ENCODE measurements at places on chromosomes 5 and 9.

DNA sequence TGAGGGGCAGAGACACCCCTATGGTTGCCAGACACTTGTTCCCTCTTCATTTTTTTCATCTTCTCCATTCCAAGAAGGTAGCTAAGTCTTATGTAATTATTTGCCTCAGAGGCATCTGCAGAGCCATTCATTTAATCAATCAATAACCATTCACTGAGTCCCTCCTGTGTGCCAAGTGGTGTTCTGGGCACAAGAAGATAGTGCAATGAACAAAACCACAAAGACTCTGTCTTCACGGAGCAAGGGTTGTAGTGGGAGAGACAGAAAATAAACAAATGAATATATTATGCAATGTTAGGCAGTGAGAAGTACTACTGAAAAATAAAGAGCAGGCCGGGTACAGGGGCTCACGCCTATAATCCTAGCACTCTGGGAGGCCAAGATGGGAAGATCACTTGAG is 41.4 kb upstream of the CTNNA1 start:
- no peak for DNase-seq

DNA sequence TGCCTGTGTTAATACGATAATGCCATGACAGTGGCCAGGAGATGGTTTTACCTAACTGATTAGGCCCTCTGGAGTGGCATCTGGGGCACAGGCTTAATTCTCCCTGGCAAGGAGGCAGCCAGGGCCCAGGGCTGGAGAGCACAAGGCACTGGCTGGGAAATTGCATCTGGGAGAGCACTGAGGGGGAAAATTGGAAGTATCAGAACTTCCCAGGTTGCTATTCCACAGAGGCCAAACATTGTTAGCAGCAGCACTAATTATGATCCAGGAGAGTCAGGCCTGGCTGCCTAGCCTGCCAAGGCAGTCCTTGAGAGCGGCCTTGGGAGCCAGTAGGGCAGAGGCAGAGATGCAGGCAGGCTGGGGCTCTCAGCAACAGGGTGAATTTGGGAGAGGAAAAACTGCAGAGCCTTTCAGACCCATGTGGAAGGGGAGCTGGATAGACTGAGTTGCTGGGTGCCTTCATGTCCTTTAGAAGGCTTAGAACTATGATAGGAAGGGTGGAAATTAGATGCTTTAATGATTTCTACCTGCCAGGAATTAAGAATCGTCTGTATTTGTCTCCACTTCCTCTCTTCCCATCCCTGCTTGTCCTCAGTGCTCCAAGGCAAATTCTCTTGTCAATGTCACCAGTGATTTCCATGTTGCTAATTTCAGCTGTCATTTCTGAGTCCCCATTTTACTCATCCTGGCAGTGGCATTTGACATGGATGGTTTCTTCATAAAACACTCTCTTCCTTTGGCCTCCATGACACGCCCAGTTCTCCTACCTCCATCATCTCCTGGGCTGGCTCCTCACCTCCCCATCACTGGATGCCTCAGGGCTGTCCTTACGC is 56.1 kb upstream of the HSPA9 start:
- no peak for DNase-seq

DNA sequence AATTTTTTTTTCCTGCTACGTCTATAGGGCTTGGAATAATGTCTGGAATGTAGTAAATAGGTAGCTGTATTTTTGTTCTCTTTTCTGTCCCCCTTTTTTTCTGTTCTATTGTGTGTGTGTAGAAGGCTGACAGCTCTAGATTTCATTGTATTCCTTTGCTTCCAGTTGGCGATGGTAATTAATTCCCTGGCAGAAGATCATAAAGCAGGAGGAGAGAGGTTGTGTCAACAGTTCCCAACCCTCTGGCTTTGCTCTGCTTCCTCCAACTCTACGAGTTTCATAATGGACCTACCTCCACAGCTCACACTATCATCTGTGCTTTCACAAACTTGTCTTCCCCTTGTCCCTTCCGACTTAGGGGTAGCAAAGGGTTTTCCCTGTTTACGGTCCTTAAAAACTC is 117.9 kb upstream of the CDH18 start:
- DNase-seq: no peak

GRCh38 chr9:90308691-90309090 is 333.9 kb downstream of the DIRAS2 start:
- no peak for DNase-seq

DNA sequence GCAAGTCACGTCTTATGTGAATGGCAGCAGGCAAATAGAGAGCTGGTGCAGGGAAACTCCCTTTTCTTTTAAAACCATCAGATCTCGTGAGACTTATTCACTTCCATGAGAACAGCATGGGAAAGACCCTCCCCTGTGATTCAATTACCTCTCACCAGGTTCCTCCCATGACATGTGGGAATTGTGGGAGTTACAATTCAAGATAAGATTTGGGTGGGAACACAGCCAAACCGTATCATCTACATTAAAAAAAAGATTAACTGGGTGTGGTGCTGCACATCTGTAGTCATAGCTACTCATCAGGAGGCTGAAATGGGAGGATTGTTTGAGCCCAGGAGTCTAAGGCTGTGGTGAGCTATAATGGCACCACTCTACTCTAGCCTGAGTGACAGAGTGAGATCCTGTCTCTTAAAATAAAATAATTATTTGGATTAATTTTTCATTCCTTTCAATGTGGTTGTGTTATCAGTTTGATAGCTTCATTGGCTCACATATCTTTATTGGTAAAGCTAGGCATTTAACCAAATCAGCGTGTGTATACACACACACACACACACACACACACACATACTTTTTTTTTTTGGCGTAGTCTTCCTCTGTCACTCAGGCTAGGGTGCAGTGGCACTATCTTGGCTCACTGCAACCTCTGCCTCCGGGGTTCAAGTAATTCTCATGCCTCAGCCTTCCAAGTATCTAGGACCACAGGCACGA is 21.8 kb downstream of the DENND4C start:
- DNase-seq: no peak

- no peak for DNase-seq
Observed at GRCh38 chr5:144032375-144032774, 138.1 kb downstream of the YIPF5 start.

- no peak for DNase-seq
Observed at GRCh38 chr9:12955510-12956163, 180.8 kb downstream of the LURAP1L start.

DNA sequence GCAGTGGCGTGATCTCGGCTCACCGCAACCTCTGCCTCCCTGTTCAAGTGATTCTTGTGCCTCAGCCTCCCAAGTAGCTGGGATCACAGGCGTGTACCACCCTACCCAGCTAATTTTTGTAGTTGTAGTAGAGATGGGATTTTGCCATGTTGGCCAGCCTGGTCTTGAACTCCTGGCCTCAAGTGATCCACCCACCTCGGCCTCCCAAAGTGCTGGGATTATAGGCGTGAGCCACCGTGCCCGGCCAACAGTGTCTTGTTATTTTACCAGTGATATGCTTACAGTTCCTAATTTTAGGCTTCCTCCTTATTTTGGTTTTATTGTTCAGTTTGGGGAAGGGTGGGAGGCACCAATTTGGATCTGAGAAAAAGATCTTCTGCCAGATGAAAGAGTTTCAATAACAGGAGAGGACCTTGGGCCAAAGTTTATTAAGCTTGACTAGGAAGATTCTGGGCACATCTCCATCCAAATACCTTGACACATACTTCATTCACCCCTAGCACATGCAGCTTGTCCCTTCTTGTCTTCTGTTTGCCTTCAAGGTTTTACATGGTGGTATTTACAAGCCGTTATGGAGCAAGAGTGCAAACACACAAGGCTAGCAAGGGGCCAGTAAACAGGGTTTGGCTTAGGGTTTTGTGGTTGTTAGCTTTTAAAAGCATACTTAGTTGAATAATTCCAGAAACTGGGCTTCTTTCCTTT is 168.1 kb upstream of the DMRT1 start:
- no peak for DNase-seq

DNA sequence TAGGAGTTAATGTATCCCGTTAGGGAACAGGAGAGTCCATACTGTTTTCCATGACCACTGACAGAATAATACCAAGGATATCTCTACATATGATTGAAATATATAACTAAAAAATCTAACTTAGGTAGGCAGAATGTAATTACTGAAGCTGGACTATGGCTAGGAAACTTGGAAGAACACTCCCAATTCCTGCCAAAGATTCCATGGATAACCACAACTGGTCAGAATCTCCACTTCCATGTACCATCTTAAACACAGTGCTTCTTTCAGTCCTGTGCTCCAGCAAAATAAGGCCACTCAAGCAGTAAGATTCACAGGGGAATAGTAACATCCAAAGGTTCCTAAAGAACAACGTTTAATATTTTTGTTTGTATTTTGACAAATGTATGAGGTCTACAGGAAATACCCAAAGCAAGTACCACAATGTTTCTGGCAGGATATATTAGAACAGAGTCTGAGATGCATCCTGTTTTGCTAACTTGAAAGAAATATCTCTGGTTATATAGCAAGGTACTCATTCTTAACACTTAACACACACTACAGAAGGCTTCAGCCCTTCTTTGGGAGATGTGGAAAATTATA is 295.0 kb downstream of the ADAMTS6 start:
- no peak for DNase-seq

DNA sequence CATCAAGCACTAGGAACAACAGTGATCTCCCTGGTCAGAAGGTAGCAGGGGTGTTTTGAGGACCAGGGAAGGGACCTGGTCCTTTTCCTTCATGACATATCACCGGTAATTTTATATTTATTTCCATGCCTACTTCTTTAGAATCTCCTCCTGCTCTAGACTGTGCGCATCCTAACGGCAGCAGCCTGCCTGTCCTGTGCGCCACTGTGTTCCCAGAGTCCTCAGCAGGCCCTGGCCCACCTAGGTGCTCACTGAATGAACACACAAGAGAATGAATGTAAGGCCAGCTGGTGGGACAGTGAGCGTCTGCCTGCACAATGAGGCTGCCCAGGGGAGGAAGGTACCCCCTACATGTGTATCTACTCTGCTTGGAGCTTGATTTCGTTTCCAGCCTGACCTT is 51.5 kb downstream of the C5orf15 start:
- DNase-seq: no peak

- DNase-seq: no peak
Observed at GRCh38 chr5:78783434-78784130, 135.0 kb upstream of the LHFPL2 start.

- DNase-seq: no peak
Observed at GRCh38 chr5:119395080-119395836, 39.4 kb downstream of the TNFAIP8 start.

DNA sequence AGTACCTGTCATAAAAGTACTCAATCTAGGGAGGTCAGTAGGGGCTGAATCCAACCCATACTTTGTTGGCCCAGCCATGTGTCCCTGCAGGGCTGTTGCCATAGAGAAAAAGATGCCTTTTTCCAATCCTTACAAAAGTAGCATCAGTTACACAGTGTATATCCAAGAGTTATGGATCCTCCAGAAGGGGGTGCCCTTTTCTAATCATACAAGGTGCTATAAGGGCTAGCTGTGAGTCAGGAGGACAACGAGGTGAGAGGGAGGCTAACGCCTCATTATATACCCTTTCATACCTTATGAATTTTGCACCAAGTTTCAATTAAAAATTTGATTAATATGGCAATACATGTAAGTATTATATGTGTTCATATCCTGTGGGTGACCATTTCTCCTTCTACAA is 4.8 kb downstream of the KIAA0825 start:
- no peak for DNase-seq

GRCh38 chr9:137255448-137256114 is 454 bp downstream of the NELFB start:
- no peak for DNase-seq

DNA sequence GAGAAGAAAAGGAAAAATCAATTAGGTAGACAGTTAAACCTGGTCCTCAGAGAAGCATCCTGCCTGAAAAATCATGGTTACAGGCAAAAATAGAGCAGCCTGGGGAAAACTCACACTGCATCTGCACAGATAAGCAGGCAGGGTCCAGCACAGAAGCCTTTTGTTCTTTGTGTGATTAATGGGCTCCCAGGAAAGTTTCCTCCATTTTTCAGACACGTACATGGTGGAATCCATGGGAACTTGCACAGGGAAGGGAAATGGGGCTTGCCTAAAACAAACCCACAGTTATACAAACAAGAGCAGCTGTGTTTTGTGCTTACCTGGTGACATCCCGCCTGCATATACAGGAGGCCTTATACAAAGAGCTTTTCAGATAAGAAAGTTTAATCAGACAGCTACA is 243.9 kb upstream of the ATP10B start:
- no peak for DNase-seq

- DNase-seq: no peak
Observed at GRCh38 chr9:36993933-36994764, 39.9 kb downstream of the PAX5 start.

GRCh38 chr5:38292228-38292627 is 33.9 kb downstream of the EGFLAM start:
- no peak for DNase-seq

- no peak for DNase-seq
Observed at GRCh38 chr9:7325995-7326394, 473.6 kb downstream of the DMAC1 start.

DNA sequence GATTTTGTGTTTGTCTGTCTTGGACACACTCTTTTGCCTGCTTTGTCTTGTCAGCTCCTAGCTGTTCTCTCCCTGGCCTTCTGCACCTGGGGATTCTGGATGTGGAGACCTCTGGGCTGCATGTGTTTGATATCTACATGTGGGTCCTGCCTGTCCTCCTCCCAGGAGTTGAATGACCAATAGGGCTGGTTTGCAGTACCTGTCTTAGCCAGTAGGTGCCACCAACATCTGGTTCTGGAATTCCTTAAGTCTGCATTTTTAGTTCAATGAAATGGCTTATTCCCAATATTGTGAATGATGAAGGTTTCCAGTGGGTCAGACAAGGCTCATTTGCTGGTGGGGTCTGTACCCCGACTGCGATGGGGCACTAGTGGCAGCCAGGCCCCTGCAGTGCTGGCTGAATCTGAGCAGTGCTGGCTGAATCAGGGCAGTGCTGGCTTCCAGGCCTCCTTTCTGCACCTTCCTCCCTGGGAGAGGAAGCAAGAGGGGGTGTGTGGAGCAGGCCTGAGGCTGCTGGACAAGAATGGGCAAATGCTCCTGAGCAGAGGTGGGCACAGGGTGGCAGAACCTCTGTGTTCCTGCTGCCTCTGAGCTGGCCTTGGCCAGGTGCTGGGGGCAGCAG is 73.3 kb downstream of the RXRA start:
- no peak for DNase-seq

GRCh38 chr9:110130791-110131416 is 77.1 kb downstream of the C9orf152 start:
- DNase-seq: no peak

- DNase-seq: no peak
Observed at GRCh38 chr9:90457386-90458190, 185.0 kb downstream of the DIRAS2 start.

- DNase-seq: no peak
Observed at GRCh38 chr9:38339087-38339486, 53.4 kb upstream of the ALDH1B1 start.

GRCh38 chr9:36149197-36149596 is 12.7 kb downstream of the GLIPR2 start:
- no peak for DNase-seq

GRCh38 chr5:107365320-107366109 is 305.2 kb downstream of the EFNA5 start:
- DNase-seq: peak; percentile 85

- no peak for DNase-seq
Observed at GRCh38 chr5:59760785-59761348, 132.7 kb downstream of the PDE4D start.

GRCh38 chr9:128911529-128912035 is 9.2 kb upstream of the PHYHD1 start:
- peak; percentile 37 for DNase-seq

Data from AG04449 (cell line).